ENCODE measurements at places on chromosomes 1 and 21.

- DNase-seq: no peak
Measured at GRCh38 chr1:161188381-161188780, 10.5 kb downstream of the ADAMTS4 start.

- no peak for DNase-seq
Measured at GRCh38 chr1:10939654-10940450, 72.6 kb upstream of the TARDBP start.

DNA sequence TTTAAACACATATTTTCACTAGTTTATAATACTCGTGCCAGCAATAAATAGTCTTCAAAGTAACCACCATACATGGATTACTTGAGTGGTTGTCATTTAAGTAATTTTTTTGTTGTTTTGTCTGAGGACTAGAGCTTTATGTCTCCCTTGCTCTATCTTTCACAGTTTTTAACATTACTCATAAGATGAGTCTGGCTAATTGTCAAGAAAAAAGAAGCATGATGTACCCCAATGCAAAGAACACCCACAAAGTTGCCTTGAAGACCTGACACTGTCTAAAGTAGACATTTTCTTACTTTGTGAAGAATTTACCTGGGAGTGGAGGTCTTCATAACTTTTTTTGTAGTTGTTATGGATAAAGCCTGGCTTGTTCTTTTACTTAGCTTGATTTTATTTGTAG lies 210.4 kb upstream of the BRINP3 start:
- no peak for DNase-seq

- DNase-seq: no peak
Measured at GRCh38 chr1:102234753-102235359, 238.1 kb upstream of the OLFM3 start.

DNA sequence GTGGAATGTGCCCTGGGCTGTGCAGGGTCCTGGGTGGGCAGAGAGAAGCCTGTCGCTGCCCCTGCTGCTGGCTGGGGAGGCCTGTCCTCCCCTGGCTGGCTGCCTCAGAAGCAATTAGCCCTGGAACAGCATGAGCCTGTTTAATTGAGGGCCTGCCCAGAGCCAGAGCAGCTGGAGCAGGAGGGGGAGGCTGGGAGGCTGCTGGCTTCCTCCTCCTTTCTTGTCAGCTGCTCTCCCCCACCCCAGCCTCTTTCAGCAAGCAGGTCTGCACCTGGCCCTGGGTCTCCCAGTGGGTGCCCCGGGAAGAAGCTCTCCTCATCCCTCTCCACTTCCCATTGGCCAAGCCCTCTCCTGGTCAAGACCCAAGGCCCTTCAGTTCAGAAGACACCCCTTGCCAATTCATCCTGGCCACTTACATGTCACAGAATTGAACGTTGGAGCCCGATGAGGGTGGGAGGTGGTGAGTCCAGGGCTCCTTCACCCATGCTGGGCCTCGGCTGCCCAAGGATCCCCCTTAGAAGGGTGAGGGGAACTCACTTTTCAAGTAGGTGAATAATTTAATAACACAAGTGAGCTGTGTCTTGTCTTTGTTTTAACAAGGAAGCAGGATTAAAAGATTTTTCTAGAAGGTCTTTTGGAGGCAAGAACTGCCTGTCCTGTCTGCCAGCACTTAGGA lies 13.2 kb downstream of the AMPD2 start:
- no peak for DNase-seq

DNA sequence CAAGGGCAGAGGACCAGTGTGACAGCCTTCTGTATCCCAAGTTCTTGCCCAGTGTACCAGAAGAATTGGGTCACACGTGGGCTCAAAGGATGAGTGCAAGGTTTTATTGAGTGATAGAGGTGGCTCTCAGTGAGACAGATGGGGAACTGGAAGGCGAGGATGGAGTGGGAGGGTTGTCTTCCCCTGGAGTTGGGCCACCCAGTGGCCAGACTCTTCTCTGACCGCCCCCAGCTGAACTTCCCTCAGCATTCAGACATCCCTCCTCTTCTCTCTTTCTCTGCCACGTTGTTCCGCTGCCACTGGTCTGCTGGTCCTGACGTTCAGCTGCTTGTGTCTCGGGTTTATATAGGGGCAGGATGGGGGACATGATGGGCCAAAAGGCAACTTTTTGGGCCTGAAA lies 150.1 kb upstream of the IVNS1ABP start:
- no peak for DNase-seq

DNA sequence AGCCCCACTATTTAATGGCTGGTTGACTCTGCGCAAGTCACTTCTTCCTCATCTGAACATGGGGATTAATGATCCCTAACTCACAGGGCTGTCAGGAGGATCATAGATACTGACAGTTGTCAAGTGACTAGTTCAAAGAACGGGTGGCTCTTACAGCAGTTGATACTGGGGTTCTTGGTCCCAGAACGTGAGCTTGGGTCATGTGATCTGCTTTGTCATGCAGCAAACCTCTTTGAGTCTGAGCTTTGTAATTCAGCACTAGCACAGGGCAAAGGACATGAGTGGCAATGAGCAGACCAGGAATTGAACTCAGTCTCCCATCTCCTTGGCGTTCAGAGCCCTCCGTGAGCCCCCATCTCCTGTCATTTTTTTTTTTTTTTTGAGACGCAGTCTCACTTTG lies 64.4 kb downstream of the TRABD2B start:
- no peak for DNase-seq

- DNase-seq: no peak
Measured at GRCh38 chr1:18794051-18794450, 65.4 kb downstream of the TAS1R2 start.

- peak; percentile 45 for DNase-seq
Measured at GRCh38 chr1:15876357-15877055, 29.0 kb downstream of the SPEN start.

DNA sequence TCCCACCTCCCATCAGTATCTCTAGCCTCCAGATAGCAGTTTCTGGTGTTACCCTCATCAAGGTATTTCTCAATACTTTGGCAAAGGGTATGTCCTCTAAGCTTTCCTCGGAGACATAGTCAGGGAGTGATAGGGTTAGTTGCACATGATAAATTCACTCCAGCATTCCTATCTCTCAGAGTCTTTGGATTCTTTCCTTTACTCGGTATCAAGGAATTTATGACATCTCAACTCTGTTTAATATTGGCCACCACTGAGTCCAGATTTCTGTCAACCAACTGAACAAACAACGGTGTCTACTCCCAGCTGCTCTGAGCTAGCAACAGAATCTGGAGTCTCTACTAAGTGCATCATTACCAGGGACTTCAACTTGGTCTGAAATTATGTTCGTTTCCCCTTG lies 233.4 kb downstream of the TM2D1 start:
- no peak for DNase-seq

All from A549 (cell line).